Activated CD4-positive, alpha-beta memory T cell treated with anti-CD3 and anti-CD28 coated beads, Interleukin-2, amount 10 ng/mL, durations not matched to agents 7 days and 5 days (primary cell): ENCODE measurements at places on chromosomes 7 and 10. TPM values are rescaled to one million over a fixed set of nuclear protein-coding genes. Genes with fewer than 3 reads are reported as not detected.

DNA sequence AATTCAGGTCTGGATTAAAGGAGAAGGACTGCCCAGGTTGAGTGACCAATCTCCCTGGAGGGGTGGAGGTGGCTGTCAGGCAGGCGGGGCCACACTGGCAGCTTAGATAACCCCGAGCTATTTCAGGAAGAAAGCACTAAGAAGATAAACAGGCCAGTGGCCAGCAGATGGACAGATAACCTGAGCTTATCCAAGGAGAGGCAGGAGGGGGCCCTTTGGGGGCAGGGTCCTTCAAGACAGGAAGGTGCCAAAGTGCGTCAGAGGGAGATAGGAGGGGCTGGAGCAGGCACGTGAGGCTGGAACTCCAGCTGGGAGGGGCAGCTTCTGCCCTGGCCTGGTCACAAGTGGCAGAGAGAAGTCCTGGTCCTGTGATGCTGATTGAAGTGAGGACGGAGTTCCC lies 29.8 kb upstream of the PODXL start:
- DNase-seq: no peak

- no peak for DNase-seq
These were observed 913 bp downstream of the ADCYAP1R1 start for GRCh38 chr7:31052841-31053601.

DNA sequence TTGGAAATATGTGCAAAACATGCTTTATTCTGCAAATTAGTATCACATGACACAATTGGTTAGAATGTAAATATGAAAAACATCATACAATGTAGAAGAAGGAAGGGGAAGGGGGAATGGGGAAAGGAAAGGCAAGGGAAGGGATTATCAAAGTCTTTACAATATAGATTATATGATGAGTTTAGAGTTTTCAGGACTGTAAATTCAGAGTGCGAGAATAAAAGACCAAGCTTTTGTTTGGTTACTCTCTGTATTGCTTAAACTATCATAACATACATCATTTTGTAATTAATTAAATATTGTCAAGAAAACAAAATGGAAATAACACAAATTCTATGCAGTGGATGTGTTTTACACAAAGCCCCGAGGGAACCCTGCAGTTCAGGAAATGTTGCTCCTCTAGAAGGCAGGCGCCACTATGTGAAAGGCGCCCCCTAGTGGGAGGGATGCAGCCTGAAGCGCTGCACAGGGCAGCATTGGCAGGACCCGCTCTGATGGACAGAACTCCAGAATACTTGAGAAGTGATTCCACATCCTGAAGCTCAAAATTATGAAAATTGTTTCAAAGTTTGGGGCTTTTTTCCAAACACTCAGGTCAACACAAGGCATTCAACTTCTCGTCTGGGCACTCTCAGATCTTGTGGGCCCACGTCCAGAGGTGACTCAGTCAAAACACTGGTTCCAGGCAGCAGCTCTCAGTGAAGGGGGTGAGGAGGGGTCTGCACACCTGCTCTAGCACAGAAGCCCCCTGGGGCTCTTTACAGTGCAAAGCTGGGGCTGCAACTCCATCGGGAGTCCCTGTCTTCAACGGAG lies 31.6 kb upstream of the TMEM254 start:
- DNase-seq: peak; percentile 72

DNA sequence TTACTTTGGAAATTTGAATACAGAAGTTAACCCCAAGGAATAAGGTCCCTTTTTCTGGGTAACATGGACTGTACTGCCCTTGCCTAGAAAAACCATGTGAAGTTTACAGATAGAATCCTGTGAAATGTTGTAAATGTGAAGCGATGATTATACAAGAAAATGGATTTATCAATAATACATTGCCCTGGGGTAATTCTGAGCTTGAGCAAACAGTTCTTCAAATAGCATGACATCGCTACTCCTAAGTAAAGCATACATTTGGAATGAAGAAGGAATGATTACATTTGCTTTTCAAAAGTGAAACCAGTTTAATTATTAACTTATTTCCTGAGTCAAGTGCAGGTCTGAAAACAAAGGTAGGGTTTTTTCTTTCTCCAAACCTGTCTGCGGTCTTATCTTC lies 43.3 kb upstream of the FZD8 start:
- DNase-seq: no peak

GRCh38 chr10:28676968-28677887 lies at the start of gene BAMBI:
BAMBI (plus strand) TSS chr10:28677521; CDS start chr10:28677898, 377 bp downstream.
- peak; percentile 91 for DNase-seq

DNA sequence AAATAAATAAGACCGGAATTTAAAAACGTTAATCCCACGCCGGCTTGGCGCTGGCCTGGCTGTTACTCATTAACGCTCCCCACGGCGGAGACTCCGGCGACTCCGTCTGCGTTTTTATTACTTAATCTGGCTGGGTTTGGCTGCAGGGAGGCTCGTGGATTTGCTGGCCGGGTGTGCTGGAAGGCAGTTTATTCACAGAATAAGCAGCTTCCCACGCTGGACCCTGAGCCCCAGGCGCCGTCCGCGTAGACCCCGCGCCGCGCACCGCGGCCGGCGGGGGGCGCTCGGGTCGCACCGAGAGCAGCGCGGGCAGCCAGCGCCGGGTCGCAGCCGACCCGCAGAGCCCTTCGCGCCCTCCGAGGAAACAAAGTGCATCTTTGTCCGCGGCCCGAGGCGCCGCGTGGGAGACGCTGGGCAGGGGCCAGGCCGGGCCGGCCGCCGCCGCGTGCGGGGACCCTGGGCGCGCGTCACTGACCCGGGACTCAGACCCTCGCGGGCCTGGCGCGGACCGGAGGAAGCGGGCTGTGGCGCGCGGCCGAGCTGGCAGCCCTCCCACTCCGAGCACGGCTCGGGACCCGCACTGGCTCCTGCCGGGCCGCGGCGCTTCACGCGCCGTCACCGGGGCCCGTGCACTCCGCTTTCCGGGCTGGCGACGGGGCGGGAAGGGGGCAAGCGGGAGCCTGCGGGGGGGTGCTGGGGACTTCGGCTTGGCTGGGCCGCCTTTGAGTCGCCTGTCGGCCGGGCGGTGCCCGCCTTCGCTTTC lies 587 bp upstream of the GRK5 start:
- peak; percentile 66 for DNase-seq

- no peak for DNase-seq
These were observed 16.3 kb upstream of the ABLIM1 start for GRCh38 chr10:114674346-114674745.

- DNase-seq: no peak
These were observed 185.6 kb downstream of the ANK3 start for GRCh38 chr10:60203993-60204618.

DNA sequence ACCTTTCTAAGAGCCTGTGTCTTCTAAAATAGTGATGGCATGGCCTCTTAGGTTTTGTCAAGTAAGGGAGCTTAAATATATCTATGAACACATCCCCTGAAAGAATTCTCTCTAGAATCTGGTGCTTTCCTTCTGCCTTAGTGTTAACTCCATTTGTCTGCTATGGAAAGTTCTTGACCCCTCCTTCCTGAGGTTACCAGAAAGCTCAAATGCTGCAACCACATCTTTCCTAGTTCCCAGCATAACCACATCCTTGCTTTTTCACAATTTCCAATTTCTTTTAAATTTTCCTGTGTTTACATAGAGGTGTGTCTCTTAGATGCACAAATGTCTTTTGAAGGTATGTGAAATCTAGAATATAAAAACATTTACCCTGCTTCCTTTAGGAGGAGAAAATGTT lies 16.4 kb upstream of the GSDME start:
- DNase-seq: no peak

DNA sequence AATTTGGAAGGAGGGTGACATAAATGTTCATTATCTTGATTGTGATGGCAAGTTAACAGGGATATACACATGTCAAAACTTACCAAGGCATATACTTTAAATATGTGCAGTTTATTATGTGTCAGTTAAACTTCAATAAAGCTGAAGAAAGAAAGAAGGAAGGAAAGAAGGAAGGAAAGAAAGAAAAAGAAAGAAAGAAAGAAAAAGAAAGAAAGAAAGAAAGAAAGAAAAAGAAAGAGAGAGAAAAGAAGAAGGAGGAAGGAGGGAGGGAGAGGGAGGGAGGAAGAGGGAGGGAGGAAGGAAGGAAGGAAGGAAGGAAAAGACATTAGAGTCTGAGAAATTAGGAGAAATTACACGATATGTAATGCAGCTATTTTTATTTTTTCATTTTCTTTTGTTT lies 15.9 kb upstream of the GSTK1 start:
- no peak for DNase-seq

DNA sequence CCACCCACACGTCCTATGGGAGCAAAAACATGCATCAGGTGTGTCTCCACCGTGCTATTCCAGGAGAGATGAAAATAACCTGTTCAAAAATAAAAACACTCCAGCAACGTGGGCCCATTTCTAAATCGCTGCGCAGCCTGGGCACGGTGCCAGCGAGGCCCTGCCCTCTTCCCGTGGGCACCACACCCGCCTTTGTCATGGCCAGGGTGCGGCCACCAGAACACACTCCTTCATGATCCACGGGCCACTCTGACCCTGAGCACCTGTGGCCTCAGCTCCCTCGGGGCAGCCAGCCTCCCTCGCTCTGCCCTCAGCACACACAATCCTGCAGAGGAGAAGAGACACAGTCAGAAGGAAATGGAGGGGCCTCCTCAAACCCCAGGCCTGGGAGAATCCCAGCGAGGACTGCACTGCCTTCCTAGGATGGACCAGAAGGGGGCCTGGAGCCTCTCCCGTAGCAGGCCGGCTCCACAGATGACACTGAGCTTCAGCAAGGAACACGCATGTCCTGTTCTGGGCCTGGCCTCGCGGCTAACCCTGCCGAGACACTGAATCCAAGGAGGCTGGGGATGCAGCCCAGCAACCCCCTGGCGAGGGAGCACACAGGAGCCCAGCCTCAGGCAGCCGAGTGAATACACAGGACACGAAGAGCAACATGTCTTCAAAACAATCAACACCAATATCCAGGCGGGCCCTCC lies 169.0 kb downstream of the MAD1L1 start:
- DNase-seq: no peak

C10orf53 gene
- total RNA-seq: not detected

ZNF248 gene
- total RNA-seq: 9.1 TPM

NKX2-3 gene
- total RNA-seq: not detected

SYT15B gene
- total RNA-seq: 0.20 TPM

C10orf62 gene
- not detected for total RNA-seq

PTF1A gene
- not detected for total RNA-seq
